ENCODE measurements at places on chromosomes 13 and 19. TPM values are rescaled to one million over a fixed set of nuclear protein-coding genes. Genes with fewer than 3 reads are reported as not detected.

Gene ITPKC
- 10.4 TPM for total RNA-seq

Gene LILRB2
- not detected for total RNA-seq

Gene MCEMP1
- not detected for total RNA-seq

Gene KLK2
- total RNA-seq = not detected

Gene ZBTB7A
- total RNA-seq = 17.3 TPM

Gene SIGLEC9
- not detected for total RNA-seq

Gene SKA3
- total RNA-seq = 5.3 TPM

Gene CBY2
- total RNA-seq = not detected

Gene TTC9B
- total RNA-seq = not detected

Gene ZNF470
- total RNA-seq = 6.3 TPM

Gene LAIR2
- total RNA-seq = not detected

Gene HIF3A
- 1.1 TPM for total RNA-seq

Gene TEX29
- total RNA-seq = 0.12 TPM

Gene VAV1
- not detected for total RNA-seq

Gene CCDC70
- not detected for total RNA-seq

Gene RUVBL2
- total RNA-seq = 190 TPM

Gene RPS15
- 444 TPM for total RNA-seq

Gene ZNF134
- total RNA-seq = 18.9 TPM

Gene CCL25
- total RNA-seq = not detected

Data from aortic smooth muscle cell (primary cell).